Stimulated activated CD8-positive, alpha-beta memory T cell treated with anti-CD3 and anti-CD28 coated beads, Interleukin-7, amount 100 ng/mL, for 1 hour (primary cell): ENCODE measurements at places on chromosomes 3 and 15.

- DNase-seq: no peak
Observed at GRCh38 chr3:66463054-66463631, 37.7 kb downstream of the LRIG1 start.

- no peak for DNase-seq
Observed at GRCh38 chr3:51393134-51393495, 2.0 kb downstream of the RBM15B start.

- DNase-seq: no peak
Observed at GRCh38 chr3:184169896-184170875, 4.5 kb upstream of the AP2M1 start.

DNA sequence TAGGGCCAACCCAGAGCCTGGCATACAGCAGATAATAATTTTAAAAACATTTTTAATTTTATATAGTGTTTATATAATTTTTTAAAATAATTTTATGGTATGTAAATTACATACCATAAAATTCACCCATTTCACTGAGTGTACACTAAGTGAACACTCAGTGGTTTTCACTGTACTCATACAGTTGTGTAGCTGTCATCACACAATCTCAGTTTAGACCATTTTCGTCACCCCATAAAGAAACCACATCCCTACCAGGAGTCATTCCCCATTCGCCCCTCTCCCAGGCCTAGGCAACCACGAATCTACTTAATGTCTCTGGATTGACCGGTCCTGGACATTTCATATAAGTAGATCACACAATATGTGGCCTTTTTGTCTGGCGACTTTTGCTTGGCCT is 10.2 kb downstream of the EEFSEC start:
- no peak for DNase-seq

DNA sequence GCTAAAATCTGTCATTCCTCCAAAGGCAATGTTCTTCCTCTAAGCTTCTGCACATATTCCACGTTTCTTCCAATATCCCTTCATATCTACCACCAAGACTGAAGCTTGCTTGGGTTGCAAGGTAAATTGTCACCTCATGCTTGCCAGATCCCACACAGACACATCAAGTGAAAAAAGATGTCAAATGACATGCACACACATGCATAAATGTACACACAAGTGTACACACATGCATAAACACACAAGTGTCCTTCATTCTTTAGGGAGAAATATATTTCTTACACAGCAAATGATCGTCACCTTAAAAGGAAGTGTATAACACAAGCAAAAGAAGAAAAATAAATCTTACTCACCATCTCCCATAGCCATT is 59.4 kb downstream of the CLASP2 start:
- no peak for DNase-seq

GRCh38 chr3:63960048-63960711 is 48.0 kb upstream of the SCAANT1 start:
- no peak for DNase-seq

GRCh38 chr3:58688574-58688973 is 22.0 kb upstream of the FAM3D start:
- DNase-seq: no peak

- DNase-seq: no peak
Observed at GRCh38 chr3:14333215-14333614, 69.2 kb upstream of the SLC6A6 start.

DNA sequence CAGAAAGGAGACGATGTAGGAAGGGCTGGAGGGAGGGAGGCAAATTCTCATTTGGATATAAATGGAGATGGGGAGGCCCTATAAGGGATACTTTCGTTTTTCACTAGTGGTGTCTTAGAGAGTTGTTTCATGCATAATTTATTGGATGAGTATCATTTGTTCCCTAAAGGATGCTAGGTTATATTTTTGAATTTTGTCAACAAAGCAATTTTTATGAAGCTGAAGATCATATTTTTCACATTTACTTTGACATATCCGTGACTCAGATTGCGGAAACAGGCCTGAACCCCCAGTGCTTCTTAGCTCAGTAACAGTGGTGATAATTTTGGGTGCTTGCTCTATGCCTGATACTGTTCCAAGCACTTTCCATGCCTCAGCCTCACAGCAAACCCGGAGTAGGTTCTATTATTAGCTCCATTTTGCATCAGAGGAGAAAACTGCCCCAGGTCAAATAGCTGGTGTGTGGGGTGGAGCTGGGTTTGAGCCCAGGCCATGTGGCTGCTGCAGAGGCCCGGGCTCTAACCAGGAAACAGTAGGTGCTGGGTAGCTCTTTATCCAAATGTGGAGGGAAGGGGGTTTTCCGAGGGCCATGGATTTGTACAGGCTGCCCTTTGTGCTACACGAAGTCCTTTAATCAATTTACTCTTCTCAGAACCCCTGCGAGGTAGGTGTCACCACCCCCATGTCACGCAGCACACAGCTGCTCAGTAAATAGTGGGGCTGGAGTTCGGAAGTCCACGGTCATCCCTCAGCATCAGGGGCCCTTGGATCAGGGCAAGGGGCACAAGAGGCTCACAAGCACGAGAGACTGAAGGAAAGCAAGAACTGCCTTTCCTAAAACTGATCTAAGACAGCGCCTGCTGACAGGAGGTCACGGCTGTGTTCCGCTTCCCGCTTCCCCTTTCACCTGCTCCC is 99.1 kb downstream of the SLC49A4 start:
- DNase-seq: no peak

GRCh38 chr3:49724586-49724985 is 835 bp upstream of the GMPPB start:
- no peak for DNase-seq

- DNase-seq: no peak
Observed at GRCh38 chr3:96779810-96780209, 34.6 kb upstream of the EPHA6 start.

DNA sequence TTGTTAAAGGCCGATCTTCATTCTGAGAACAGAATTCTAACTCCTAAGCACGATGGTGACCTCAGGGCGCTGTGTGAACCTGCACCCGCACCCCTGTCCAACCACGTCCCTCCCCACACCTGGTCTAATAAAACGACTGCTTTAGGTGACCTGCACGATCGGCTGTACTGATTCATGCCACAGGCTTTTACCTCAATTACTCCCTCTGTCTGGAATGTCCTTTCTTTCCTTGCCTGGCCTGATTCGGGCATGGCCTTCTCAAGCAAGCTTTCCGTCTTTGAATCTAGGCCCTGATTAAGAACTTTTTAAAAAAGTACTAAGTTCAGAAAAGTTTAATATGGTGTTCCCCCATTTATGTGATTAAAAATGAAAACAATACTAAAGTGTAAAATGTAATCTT is 842 bp upstream of the U2SURP start:
- no peak for DNase-seq

GRCh38 chr3:43178891-43179366 is 73.0 kb upstream of the POMGNT2 start:
- no peak for DNase-seq

DNA sequence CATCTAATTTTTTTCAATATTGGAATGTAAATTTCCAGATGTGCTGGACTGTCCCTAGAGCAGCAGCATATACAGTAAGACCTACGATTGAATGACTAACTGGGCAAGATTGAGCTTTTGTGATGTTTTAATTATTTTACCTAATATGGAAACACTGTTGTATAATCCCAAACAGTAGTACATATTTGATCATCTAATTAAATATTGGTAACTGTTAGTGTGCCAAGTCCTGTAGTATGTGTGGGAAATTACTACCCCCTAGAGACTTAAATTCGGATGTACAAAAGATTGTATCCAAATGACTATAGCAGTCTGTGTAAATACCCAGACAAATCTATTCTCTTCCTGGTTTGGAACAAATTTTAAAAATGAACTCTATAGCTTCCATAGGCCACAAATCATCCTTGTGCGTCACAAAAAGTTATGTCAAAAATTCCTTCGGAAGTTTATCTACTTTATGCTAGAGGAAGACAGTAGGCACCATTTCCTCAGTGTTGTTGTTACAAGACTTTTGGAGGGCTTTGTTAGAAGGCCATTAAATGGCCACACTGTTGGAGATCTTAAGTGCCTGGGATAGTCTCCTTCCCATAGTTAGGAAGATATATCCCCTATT is 41.6 kb downstream of the NKIRAS1 start:
- DNase-seq: no peak

DNA sequence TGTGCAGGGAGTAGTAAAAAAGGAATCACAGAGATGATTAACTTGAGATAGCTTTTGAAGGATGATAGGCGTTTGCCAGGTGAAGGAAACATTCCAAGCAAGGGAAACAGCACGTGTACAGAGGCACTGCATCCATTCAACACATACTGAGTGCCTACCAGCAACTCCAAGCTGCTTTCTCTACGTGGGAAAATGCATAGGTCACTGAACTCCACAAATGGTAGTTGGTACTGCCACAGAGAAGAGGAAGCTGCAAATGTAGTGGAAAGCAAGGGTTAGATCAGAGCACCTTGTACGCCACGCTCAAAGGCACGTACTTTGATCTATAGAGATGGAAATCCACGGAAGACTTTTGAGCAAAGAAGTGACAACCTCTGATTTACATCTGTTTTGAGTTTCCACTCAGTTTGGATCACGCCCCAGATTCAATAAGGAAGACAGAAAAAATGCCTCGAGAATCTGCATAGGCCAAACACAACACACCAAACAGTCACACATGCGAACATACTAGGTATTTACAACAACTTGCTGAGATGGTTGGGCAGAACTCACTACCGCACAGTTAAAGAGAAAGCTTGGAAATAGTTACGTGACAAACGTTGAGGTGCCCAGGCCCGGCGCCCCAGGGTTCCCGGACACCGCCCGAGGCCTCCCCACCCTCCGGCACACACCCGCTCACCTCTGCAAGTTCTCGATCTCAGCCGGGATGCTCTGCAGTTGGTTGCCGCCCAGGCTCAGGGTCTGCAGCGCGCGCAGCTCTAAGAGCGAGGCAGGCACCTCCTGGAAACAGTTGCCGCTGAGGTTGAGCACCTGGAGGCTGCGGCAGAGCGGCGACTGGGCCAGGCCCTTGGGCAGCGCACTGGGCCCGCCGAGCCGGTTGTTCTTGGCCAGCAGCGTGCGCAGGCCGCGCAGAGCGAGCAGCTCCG is 826 bp downstream of the LRRC58 start:
- peak; percentile 22 for DNase-seq

- no peak for DNase-seq
Observed at GRCh38 chr3:141419946-141420345, 51.6 kb downstream of the ZBTB38 start.

DNA sequence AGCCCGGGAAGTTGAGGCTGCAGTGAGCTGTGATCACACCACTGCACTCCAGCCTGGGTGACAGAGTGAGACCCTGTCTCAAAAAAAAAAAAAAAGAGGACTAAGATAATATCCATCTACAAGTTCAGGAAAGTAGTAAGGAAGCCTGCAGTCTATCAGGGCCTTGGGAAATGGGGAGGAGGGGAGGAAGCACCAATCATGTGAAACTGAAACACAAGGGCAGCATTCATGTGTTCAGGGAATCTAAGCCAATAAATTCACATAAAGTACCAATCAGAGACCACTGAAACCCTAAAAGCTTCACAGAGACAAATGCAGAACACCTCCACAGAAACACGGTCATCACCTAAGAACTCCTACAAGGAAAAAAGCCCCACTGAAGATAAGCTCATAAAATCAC is 22.9 kb upstream of the HHATL start:
- DNase-seq: no peak

GRCh38 chr3:52891615-52892081 is 5.7 kb downstream of the STIMATE start:
- DNase-seq: no peak
